Activated effector memory CD4-positive, alpha-beta T cell treated with anti-CD3 and anti-CD28 coated beads, Interleukin-2, amount 50 U/mL, for 16 hours (primary cell): ENCODE measurements at places on chromosomes 6 and 20.

DNA sequence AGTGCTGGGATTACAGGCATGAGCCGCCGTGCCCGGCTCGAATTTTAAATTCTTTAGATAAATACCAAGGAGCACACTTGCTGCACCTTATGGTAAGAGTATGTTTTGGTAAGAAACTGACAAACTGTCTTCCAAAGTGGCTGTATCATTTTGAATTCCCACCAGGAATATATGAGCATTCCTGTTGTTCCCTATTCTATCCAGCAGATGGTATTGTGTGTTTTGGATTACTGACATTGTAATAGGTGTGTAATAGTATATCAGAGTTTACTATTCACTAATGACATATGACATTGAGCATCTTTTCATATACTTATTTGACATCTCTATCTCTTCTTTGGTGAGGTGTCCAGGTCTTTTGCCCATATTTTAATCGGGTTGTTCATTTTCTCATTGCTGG, 40.5 kb downstream of the TGM6 start:
- no peak for DNase-seq

DNA sequence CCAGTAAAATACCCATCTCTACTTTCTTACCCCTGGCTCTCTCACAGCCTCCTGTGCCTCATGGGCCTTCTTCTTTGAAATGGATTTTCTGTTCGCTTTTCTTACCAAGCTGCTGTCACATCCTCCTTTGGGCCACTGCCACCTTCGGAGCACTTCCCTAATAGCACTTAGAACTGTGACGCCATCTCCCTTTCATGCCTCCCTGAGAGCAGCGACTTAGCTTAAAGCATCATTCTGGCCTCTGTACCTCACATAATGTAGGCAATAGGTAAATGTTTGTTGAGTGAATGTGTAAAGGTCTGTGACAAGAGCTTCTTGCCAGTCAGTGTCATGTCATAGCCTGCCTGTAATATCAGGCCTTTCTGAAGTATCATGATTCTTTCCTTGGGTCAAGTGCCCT, 78.8 kb downstream of the ADGRG6 start:
- no peak for DNase-seq

DNA sequence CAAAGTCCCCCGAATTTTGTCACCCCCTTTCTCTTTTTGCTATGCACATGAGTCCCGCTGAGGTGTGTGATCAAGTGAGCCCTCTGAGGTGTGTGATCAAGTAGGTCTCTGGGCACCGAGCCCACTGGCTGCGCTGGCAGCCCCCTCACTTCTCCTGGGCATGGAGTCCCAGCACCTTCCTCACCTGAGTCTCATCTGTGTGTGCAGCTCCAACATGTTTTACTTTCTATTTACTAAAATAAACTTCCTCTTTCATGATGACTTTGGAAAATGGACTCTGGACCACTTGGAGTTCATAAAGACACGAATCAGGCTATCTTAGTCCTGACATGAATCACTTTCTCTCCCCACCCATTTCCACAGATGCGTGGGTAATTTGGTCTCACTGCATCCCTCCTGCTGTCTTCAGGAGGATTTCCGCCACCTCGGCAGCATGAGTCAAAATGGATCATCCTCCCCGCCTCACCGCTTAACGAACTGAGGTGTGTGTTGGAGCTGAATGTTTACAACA, 39.8 kb downstream of the PRDM1 start:
- peak; percentile 83 for DNase-seq

GRCh38 chr6:148935705-148936435, 189.0 kb downstream of the UST start:
- DNase-seq, result no peak
